Temporal lobe (tissue), 4 donors: ENCODE measurements at places on chromosomes 3 and 15. TPM values are rescaled to one million over a fixed set of nuclear protein-coding genes. Genes with fewer than 3 reads are reported as not detected.

ZBTB20 gene
- total RNA-seq: 65.2 TPM

MITF gene
- total RNA-seq: 0.98 TPM

GOLGA6L9 gene
- total RNA-seq: 7.9 TPM

UBAP1L gene
- total RNA-seq: 2.0 TPM

ZCWPW2 gene
- total RNA-seq: 4.2 TPM

ARHGEF3 gene
- total RNA-seq: 31.7 TPM

PYGO1 gene
- 42.5 TPM for total RNA-seq

FGF12 gene
- total RNA-seq: 103 TPM

ZDHHC3 gene
- 31.5 TPM for total RNA-seq

SLC22A14 gene
- total RNA-seq: 0.25 TPM

SLC51B gene
- not detected for total RNA-seq

SCN11A gene
- 0.25 TPM for total RNA-seq

WDR72 gene
- under 0.01 TPM for total RNA-seq

SIDT1 gene
- 3.7 TPM for total RNA-seq

LRRC31 gene
- not detected for total RNA-seq

FMN1 gene
- 1.5 TPM for total RNA-seq
